A549 treated with RU486 at 1 μM for 4 hours (cell line): ENCODE measurements at places on chromosomes 5 and 9. TPM values are rescaled to one million over a fixed set of nuclear protein-coding genes. Genes with fewer than 3 reads are reported as not detected.

The SMIM33 gene
- not detected in 5 replicates for total RNA-seq

The CKMT2 gene
- not detected in 5 replicates for total RNA-seq

The FBLL1 gene
- 0.06 to 0.33 TPM (median 0.08 TPM) in 3 of 5 replicates, not detected in the others for total RNA-seq

The QRFP gene
- not detected in 5 replicates for total RNA-seq
